ENCODE measurements at places on chromosomes 4 and X.

GRCh38 chr4:81452452-81453006 lies 19.2 kb downstream of the RASGEF1B start:
- no peak for DNase-seq

DNA sequence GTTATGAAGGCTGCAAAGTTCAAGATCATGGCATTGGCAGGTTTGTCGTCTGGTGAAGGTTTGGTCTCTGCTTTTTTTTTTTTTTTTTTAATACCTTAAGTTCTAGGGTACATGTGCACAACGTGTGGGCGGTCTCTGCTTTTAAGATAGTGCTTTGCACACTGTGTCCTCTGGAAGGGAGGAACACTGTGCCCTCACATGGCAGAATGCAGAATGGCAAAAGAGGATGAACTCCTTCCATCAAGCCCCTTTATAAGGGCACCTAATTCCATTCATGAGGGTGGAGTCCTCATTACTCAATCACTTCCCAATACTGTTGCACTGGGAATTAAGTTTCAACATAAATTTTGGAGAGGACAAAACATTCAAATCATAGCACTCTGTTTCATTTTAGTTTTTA lies 101.4 kb downstream of the GLRA2 start:
- no peak for DNase-seq

GRCh38 chr4:6221851-6222760 lies 21.8 kb upstream of the JAKMIP1 start:
- DNase-seq = peak; percentile 7

- no peak for DNase-seq
Observed at GRCh38 chr4:13036841-13037240, 447.3 kb downstream of the RAB28 start.

DNA sequence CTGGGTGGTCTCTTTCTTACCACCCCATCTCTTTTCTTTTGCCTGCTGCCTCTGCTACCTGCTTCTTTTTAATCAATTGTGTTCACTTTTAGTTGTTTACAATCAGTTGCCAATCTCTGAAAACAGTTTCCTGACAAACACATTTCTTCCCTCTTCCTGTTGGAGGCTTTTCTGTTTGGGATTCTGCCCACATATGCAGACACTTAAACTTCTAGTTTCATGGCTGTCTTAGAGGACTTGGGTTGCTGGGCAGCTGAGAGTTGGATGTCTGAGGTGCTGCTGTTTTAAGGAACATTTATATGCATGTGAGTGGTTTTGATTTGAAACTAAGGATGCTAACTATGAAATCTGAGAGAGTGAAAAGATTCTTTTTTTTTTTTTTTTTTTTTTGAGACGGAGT lies 112.3 kb upstream of the LIMCH1 start:
- no peak for DNase-seq

DNA sequence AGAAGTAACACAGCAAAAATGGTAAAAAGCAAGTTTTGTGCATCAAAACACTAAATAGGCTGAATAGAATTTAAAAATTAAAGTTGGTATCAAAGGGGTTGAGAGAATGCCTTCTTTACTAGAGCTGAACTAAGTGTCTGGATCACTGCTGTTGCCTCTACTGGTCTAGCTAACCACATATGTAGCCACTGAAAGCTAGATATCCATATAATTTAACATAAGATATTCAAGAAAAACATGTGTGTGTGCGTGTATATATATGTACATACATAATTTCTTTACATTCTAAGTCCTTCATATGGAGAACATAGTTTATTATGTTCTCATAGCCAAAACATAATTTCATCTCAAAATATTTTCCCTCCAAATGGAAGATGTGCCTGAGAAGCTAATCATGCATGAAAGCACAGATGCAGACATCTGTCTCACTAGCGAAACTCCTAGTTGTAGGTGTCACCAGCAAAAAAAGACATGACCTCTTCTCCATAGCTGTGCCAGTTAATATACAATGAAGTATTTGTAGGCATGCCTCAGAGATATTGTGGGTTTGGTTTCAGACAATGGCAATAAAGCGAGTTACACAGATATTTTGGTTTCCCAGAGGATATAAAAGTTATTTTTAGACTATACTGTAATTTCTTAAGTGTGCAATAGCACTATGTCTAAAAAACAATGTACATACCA lies 47.3 kb downstream of the PDE5A start:
- DNase-seq = no peak

DNA sequence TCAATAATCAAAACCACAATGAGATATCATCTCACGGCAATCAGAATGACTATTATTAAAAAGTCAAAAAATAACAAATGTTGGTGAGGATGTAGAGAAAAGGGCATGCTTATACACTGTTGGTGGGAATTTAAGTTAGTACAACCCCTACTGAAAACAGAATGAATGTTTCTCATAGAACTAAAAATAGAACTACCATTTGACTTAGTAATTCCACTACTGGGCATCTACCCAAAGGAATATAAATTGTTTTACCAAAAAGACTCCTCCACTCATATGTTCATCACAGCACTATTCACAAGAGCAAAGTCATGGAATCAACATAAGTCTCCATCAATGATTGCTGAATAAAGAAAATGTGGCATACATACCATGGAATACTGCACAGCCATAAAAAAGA lies 278.1 kb upstream of the ARSJ start:
- no peak for DNase-seq

GRCh38 chr4:147689067-147689466 lies 5.1 kb upstream of the PRMT9 start:
- DNase-seq = peak; percentile 71

DNA sequence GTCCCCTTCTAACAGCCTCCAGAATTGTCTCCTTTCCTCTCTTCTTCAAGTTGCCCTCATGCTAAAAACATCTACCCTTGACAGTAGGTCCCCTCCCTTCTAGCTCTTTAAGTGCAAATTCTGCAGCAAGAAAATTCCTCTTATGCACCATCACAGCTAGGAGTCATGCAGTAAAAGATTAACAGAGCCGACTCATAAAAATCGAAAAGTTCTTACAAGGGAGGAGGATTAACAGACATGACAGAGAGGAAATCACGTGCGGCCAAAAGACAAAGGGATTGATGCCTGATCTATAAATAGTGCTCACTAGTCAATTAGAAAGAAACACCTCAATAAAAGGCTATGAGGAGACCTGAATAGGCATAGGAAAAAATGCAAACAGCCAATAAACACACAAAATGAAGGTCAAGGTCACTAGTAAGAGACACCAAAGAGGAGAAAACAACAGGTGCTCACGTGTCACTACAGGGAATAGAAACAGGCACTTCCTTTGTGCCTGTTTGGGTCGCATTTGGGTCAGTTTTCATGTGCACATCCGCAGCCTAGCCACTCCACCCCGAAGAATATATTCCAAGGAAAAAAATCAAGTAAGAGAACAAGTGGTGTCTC lies 3.4 kb downstream of the RNF212 start:
- no peak for DNase-seq

DNA sequence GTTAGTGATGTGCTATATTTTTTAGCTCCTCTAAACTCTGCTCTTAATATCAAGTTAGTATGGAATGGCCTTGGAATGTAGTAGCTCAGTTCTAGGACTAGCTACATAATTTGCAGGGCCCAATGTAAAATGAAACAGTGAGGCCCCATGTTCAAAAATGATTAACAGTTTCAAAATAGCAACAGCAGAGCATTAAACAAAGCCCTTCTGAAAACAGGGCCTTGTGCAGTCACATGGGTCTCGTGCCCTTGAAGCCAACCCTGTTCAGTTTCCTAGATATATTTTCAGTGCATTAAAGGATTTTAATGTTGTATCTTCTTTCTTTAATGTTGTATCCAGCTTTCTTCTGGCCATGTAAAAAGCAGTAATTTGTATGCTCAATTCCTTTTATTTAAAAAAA lies 82.1 kb downstream of the TASL start:
- no peak for DNase-seq

GRCh38 chrX:13552892-13553291 lies 16.5 kb upstream of the EGFL6 start:
- DNase-seq = no peak

DNA sequence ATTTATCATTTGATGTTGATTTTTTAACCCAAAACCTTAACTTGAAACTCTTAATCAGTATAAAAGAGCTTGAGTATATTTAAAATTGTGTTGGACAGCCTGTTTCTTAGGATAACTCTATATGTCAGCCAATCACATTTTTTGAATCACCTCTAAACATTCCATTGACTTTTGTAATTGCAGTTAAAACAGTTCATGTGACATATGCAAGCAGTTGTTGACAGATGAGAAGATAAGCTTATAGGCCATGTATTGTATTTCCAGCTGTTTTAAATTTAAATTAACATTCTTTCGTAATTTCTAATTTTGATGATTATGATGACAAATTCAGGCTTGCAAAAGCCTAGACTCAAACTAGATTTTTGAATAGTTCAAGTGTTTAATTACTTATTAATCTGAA lies 17.4 kb downstream of the VEGFC start:
- no peak for DNase-seq

DNA sequence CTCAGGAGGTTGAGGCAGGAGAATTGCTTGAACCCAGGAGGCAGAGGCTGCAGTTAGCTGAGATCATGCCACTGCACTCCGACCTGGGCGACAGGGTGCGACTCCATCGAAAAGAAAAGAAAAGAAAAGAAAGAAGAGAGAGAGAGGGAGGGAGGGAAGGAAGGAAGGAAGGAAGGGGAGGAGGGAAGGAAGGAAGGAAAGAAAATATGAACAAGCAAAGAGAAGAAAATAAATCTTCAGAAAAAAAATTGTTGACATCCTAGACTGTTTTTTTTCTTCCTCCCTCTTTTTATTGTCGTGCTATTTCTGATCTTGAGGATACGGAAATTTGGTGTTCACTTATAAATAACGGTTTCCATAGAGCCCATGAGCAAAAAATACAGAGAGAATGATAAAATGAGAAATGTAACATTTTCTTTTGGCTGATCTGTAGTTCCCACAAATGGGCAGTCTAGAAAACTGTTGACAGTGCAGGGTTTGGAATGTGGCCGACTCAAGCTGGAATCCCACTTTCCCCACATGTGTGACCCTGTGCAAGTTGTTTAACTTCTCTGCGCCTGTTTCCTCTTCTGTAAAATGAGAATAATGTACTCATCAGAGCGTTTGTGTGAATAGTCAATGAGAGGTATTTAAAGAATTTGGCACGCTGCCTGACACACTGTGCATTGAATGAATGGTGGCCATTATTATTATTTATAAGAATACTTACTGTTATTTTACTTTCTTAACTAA lies 19.4 kb downstream of the SORBS2 start:
- no peak for DNase-seq

DNA sequence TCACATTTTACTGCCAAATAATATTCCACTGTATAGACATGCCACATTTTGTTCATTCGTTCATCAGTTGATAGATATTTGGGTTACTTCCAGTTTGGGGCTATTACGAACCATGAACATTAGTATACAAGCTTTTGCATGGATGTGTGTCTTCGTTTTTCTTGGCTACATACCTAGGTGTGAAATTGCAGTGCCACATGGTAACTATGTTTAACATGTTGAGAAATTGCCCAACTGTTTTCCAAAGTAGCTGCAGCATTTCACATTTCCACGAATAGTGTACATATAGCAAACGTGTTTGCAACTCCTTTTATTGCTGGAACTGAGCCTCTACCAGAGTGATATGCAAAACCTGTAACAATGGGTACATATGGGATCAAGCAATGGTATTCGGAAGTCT lies 221.5 kb downstream of the VEGFC start:
- no peak for DNase-seq

DNA sequence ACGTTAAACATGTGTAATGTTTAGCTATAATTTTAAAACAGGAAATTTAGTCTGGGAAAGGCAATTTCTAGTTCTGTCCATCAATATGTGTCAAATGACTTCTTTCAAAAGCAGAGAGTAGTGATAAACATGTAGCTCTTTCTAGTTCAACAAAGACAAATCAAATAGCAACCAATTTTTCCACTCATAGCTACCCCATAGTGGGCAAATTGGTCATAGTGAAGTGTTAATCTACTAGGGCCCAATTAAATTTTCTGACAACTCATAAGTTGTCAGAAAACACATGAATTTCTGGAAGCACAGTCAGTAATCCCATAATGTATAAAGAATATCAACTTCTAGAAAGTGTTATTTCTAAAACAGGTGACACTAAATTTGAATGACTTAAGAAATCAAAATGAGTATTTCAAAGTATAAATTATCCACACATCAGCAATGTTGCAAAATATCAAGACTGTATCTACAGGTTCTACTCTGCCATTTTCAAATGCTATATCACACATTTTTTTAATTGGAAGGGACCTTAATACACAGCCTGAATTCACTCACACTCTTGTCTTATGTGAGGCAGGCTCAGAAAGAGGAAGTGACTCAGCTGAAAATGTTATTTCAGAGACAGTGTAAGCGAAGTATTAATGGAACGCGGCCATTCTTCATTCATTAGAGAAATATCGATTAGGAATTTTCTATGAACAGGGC lies 7.7 kb downstream of the OCIAD2 start:
- peak; percentile 87 for DNase-seq

- DNase-seq = no peak
Observed at GRCh38 chr4:101086801-101087586, 260.3 kb downstream of the PPP3CA start.

DNA sequence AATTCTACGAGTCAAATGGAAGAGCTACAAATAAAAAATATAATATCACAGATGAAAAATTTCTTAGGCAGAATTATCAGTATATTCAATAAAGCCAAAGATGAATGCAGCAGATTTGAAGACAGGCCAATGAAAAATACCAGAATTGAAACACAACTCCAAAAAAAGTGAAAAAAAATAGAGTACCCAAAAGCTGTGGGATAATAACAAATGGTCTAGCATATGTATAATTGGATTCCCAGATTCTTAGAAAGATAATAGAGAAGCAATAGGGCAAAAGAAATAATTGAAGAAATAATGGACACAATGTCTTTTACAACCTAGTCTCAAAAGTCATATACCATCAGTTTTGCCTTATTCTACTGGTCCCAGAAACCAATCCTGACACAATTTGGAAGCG lies 4.4 kb downstream of the ANAPC10 start:
- no peak for DNase-seq

DNA sequence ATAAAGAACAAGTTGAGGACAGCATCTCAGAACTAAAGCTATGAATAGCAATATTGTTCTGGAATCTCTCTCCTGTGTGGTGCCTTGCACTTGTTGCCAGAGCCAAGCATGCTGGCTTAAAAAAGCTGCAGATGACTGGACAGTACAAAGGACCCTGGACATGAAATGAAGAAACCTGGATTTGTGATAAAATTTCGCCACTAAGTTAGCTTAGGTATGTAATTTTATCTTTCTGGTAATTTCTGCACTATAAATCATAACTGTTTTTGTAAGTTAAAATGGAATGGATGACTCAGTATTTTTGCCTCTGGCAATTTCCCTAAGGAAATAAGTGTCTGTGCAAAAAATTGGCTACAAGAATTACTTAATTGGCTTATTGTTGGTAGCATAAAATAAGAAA lies 317.2 kb downstream of the CAMK2D start:
- no peak for DNase-seq
